ENCODE measurements at places on chromosomes 7 and 10. TPM values are rescaled to one million over a fixed set of nuclear protein-coding genes. Genes with fewer than 3 reads are reported as not detected.

- no peak for DNase-seq
Observed at GRCh38 chr7:22876986-22877729, 54.5 kb upstream of the TOMM7 start.

CCAR1 gene
- 104 TPM for total RNA-seq

DNA sequence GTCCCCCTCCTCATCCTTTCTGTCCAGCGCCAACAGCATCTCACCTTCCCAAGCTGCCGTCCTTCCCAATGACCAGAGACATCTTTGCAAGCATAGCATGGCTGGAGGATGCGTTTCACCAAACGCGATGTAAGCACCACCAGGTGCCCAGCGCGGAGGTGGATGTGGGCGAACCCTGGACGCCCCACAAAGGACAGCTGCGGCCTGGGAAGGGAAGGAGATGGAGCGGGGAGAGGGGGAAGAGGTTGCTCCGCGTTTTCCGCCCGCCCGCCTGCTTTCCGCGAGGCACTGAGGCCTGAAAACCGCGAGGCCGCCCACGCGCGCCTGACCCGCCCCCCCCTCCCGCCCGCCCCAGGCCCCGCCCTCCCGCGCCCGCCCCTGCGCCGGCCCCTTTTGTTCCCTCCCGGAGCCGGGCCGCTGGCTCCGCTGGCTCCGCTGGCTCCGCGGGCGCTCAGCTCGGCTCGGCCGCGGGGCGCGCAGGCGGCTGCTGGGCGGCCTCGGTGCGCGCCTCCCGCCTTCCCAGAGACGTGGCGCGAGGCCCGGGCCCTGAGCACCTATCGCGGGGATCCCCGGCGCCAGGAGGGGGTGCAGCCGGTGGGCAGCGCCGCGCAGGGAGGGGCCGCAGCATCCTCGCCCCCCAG, at the start of gene CLIP2:
TSS of gene CLIP2 (plus strand) at position 390 of the 641 bp plus-strand sequence. CDS start 28,140 bp downstream, outside the sequence.
- DNase-seq = peak; percentile 41

MET gene
- 23.3 TPM for total RNA-seq

DNA sequence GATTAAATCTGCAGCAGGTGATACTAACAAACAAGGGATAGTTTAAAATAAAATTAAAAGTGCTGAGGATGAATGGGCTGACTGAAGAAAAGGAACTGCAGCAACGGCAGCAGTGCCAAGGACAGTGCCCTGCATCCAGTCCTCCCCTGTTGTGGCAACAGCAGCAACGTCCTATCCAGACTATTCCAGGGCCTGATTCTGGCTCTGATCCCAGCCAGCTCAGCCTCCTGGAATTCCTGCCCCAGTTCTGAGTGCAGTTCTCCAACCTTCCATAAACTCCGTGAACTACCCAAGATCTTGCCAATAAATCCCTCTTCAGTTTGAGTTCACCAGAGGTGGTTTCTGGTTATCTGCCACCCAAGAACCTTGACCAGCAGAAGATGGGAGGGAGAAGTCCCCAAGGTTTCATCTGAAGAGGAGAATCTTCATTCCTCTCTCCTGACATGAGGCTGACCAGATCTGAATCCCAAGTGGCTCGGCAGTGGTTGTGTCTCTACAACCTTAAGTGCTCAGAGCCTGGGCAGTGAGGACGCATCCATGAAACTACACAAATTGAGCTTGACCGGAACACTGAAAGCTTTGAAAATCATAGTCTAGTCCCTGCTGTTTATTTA, 115.8 kb downstream of the SORBS1 start:
- no peak for DNase-seq
